ENCODE measurements at places on chromosomes 1 and 21.

DNA sequence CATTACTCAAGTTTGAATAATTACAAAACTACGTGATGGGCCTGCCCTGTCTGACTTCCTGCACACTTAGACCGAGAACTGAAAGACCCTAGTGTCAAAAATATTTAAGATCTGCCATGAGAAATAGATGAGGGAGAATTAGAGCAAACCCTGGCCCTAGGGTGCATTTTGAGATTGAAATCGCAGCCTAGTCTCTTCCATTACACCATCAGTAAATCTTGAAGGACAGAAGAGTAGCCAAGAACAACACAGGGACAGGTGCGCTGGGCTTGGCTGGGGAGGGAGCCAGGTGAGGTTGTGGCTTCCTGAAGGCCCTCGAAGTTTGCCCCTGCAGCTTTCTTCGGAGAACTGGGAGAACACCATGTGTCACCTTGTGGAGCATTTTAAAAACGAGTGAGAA, 36.7 kb upstream of the KIF26B start:
- H3K4me3 ChIP-seq, result no peak overlapping the region
- no peak overlapping the region for H3K27ac ChIP-seq
- H3K36me3 ChIP-seq, result no peaks in the 10 kb centered on the region
- peaks cover 5% of the 10 kb centered on the region for H3K4me1 ChIP-seq
- DNase-seq, result no peak
- H3K27me3 ChIP-seq, result no peaks in the 10 kb centered on the region

GRCh38 chr21:44529011-44529421, 11.0 kb downstream of the KRTAP10-1 start:
- H3K4me3 ChIP-seq, result no peak overlapping the region
- H3K27me3 ChIP-seq, result no peaks in the 10 kb centered on the region
- H3K27ac ChIP-seq, result no peak overlapping the region

DNA sequence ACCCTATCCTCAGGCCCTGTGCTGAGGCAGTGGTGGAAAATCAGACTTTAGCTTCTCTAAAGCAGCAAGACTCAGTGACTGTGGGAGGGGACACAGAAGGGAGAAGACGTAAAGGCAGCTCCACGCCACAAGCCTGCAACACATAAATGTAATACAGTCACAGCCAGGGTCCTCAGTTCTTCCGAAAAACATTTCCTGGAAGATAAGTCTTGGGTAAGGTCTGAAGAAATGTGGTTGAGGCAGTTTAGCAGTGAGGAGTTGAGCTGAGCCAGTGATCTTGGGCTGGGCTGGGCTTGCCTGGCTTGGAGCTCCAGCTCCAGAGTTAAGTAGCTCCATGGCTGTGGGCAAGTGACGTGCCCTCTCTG, 127.8 kb upstream of the ADAR start:
- no peak overlapping the region for H3K27ac ChIP-seq
- no peaks in the 10 kb centered on the region for H3K36me3 ChIP-seq
- no peak for DNase-seq
- peaks cover 10% of the 10 kb centered on the region for H3K27me3 ChIP-seq

- no peak overlapping the region for H3K27ac ChIP-seq
- peaks cover 9% of the 10 kb centered on the region for H3K4me1 ChIP-seq
- H3K4me3 ChIP-seq, result no peak overlapping the region
- H3K27me3 ChIP-seq, result no peaks in the 10 kb centered on the region
Measured at GRCh38 chr1:996851-997712, 2.8 kb downstream of the HES4 start.

DNA sequence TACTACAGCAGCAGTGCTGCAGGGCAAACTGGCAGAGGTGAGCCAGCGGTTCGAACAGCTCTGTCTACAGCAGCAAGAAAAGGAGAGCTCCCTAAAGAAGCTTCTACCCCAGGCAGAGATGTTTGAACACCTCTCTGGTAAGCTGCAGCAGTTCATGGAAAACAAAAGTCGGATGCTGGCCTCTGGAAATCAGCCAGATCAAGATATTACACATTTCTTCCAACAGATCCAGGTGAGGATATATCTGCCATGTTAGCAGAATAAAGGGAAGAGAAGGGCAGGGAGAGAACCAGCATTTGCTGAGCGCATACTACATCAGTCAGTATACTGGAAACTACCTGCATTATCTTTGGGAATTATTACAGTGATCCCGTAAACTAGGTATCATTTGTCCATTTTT, 130.0 kb upstream of the BMP8A start:
- peaks cover 31% of the 10 kb centered on the region for H3K36me3 ChIP-seq
- H3K4me3 ChIP-seq, result no peak overlapping the region

DNA sequence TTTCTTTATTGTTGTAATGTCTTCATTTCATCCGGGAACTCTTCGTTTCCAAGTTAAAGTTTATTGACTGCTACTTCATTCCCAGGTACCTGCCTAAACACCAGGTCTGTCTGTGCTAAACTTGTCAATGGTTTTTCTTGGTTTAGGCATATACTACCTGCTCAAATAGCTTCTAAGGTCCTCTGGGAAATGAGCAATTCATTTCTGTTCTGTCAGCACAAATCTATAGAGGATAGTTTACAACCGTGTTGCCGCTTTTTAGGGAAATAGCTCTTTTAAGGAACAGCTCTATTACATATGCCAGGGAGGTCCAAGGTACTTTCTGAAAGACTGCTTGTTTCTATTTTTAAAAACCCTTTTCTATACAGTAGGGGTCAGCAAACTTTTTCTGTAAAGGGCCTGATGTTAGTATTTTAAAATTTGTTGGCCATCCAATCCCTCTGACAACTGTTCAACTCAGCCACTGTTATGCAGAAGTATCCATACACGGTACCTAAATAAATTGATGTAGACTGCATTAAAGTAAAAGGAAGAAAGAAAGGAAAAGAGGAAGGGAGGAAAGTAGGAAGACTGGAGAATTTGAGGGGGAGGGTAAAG, 222.7 kb upstream of the PTBP2 start:
- H3K4me1 ChIP-seq, result no peaks in the 10 kb centered on the region
- no peak for DNase-seq
- H3K27me3 ChIP-seq, result no peaks in the 10 kb centered on the region
- H3K4me3 ChIP-seq, result no peak overlapping the region
- H3K36me3 ChIP-seq, result no peaks in the 10 kb centered on the region

DNA sequence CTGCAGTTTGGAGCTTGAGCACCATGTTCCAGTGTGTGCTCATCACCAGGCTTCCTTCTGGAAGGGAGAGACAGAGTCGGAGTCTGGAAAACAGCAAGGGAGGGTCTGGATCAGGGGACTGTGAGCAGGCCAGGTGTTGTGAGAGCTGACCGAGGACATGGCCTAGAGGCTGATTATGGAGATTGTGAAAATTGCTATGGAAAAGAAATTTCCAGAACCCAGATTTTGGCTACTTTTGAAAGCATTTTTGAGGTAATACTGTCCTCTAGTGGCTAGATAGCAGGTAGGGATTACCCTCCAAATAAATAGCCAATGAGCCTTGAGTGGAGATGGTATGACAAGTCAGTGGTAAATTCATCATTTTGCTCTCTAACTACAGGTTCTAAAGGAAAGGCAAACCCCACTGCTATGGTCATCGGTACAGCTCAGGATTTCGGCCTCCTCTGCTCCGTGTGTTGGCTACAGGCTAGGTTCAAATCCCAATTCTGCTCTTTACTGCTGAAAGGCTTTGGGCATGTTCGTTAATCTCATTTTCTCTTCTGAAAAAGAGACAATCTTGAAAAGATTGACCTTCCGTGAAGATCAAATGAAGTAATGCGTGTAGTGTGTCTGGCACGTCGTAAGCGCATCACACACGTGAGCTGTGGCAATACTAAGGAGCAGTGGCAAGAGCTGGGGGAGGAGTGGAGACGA, 1.0 kb upstream of the HAO2 start:
- peaks cover 7% of the 10 kb centered on the region for H3K27me3 ChIP-seq
- no peaks in the 10 kb centered on the region for H3K36me3 ChIP-seq
- H3K4me3 ChIP-seq, result no peak overlapping the region
- DNase-seq, result peak; percentile 33

DNA sequence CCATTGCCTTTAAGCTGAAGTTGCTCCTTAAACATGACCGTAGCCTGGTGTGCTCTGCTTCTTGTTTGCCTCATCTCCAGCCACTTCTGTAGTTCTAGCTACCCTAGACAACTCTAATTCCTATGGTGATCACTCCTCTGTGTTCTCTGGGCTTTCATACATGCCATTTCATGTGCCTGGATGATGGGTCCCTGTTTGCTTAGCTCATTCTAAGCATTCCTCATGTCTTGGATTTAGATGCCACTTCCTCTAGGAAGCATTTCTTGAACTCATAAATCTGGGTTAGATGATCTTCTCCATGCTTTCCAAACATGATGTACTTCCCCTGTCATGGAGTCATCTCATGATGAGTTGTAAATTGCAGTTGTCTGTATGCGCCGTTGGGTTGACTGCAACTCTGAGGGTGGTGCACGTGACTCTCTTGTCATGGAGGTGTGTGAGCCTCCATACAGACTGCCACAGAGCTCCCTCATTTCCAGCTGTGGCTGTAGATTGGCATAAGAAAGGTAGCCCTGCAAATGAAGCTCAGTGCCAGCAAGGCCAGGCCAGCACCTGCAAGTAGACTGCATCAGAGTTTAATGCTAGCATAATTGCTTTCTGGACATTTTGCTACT, 77.2 kb downstream of the LAMC1 start:
- H3K4me1 ChIP-seq, result no peaks in the 10 kb centered on the region
- no peak overlapping the region for H3K27ac ChIP-seq
- no peak for DNase-seq
- no peak overlapping the region for H3K4me3 ChIP-seq

DNA sequence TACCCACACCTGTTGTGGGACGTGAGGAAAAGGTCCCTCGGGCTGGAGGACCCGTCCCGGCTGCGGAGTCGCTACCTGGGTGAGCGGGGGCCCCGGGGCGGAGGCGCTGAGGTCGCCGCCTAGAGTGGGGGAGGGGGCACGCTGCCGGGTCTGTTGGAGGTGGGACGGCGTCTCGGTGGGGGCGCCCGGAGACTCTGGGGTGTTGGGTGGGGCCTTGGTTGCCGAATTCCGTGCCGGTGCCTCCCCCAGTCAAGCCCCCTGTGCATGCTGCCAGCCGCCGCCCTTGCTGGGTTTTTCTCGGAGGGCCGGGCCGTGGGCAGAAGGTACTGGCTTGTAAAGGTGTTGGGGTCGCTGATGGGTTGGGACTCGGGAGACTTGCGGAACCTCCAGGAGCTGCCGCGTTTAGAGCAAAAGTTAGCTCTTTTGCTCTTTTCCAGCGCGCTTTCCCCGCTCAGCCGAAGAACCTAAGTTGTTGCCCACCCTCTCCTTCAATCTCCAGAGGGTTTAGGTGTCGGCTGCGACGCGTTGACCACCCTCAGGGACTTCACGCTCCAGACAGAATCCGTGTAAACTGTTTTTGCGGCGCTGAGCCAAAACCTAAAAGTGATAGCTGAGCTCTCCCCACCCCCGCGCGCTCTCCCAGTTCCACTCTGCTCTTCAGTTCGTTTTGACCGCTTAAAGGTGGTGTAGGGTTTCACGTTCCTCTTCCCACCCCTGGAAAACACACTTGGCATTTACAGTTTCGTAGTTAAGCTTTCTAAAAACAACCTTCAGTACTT, at the start of gene MPC2:
MPC2 (minus strand) TSS at position 143 of the 779 bp plus-strand sequence. CDS start 1,231 bp downstream, outside the sequence.
- H3K4me3 ChIP-seq, result peak within 1 kb of the TSS; percentile 87
- peaks cover 18% of the 10 kb centered on the region for H3K4me1 ChIP-seq
- DNase-seq, result peak; percentile 71
- no peaks in the 10 kb centered on the region for H3K36me3 ChIP-seq

DNA sequence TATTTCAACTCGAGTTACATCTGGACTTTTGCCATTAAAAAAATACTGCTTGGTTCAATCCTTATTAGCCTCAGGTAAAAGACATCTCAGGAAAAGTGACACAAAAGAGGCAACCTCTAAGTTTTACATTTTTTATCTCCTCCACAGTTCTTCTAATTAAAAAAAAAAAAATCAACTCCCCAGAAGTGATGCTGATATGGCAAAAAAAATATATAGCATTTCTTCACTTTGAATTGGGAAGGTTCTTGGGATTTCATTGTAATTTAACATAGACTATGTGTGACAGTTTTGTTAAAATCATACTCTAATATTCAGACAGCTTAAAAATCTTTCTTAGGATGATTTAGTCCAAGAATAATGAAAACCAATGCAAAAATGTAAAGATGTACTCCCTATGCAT, 87.9 kb downstream of the LRRC8C start:
- H3K4me1 ChIP-seq, result peaks cover 84% of the 10 kb centered on the region
- H3K27ac ChIP-seq, result peak overlapping the region; percentile 76
- no peaks in the 10 kb centered on the region for H3K27me3 ChIP-seq
- H3K4me3 ChIP-seq, result no peak overlapping the region
- no peak for DNase-seq

DNA sequence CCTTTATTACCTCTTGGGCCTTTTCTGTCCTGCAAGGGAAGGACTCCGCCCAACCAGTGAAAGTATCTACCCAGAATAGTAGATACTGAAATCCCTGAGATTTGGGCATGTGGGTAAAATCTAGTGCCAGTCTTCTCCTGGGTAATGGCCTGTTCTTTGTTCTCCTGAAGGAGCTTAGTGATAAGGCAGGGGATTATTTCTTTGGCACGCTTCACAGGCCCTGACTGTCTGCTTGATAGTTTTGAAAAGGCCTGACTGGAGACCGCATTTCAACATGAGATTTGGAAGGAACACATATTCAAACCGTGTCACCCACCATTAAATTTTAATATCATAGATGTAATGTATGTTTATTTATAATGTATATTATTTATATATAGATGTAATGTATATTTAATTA, 48.9 kb downstream of the RASAL2 start:
- no peaks in the 10 kb centered on the region for H3K4me1 ChIP-seq
- H3K27me3 ChIP-seq, result no peaks in the 10 kb centered on the region
- H3K4me3 ChIP-seq, result no peak overlapping the region
- no peak for DNase-seq

GRCh38 chr1:240905225-240905765, 293.3 kb upstream of the GREM2 start:
- DNase-seq, result no peak
- no peaks in the 10 kb centered on the region for H3K36me3 ChIP-seq
- H3K4me1 ChIP-seq, result no peaks in the 10 kb centered on the region
- H3K27ac ChIP-seq, result no peak overlapping the region
- no peaks in the 10 kb centered on the region for H3K27me3 ChIP-seq
- H3K4me3 ChIP-seq, result no peak overlapping the region

- no peak overlapping the region for H3K27ac ChIP-seq
- DNase-seq, result no peak
- no peaks in the 10 kb centered on the region for H3K4me1 ChIP-seq
- H3K36me3 ChIP-seq, result no peaks in the 10 kb centered on the region
- H3K27me3 ChIP-seq, result peaks cover 2% of the 10 kb centered on the region
Measured at GRCh38 chr1:40305451-40305850, 11.6 kb downstream of the COL9A2 start.

Data from endothelial cell of umbilical vein (primary cell).